ENCODE measurements at places on chromosomes 13 and 19. TPM values are rescaled to one million over a fixed set of nuclear protein-coding genes. Genes with fewer than 3 reads are reported as not detected.

The FAM216B gene
- polyA plus RNA-seq = not detected

The CARD8 gene
- 26.0 TPM for polyA plus RNA-seq

The KCTD12 gene
- 19.2 TPM for polyA plus RNA-seq

DNA sequence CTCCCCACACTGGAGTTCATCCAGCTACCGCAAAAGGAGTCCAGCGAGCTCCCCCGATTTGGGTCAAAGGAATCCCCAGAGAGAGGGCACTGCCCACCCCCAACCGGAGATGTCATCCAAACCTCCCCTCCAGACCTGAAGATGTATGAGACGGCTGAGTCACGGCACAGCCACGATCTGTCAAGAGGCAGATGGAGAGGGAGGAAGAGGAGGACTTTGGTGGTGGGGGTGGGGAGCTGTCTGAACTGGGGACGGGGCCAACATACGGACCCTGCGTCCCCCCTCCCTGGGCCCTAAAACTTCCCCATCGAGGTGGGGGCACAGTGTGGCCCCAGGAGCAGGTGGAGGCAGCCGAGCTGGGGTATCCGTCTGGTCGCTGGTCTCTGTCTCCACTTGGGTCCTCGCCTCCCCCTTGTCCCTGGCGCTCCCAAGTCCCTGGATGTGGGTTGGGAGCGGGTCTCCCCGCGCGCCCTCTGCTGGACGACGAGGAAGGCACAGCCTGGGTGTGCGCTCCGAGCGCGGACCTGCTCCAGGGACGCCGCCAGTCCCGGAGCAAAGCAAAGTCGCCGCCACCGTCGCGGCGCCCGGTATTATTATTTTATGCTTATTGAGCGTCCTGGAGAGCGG, 3.8 kb downstream of the PDE4A start:
- peak; percentile 83 for DNase-seq

DNA sequence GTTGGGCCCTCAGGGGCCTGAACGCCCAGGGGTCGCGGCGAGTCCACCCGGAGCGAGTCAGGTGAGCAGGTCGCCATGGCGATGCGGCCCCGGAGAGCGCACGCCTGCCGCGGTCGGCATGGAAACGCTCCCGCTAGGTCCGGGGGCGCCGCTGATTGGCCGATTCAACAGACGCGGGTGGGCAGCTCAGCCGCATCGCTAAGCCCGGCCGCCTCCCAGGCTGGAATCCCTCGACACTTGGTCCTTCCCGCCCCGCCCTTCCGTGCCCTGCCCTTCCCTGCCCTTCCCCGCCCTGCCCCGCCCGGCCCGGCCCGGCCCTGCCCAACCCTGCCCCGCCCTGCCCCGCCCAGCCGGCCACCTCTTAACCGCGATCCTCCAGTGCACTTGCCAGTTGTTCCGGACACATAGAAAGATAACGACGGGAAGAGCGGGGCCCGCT, at the start of gene CCNA1:
Gene CCNA1 (plus strand): TSS at position 390 of the 439 bp plus-strand sequence. CDS start 562 bp downstream, outside the sequence.
- DNase-seq = peak; percentile 57

GRCh38 chr13:43894438-43894837, 14.7 kb downstream of the LACC1 start:
- DNase-seq = no peak
